ENCODE measurements at places on chromosomes 4 and X.

- DNase-seq = no peak
Measured at GRCh38 chr4:141807103-141807891, 170.9 kb downstream of the IL15 start.

DNA sequence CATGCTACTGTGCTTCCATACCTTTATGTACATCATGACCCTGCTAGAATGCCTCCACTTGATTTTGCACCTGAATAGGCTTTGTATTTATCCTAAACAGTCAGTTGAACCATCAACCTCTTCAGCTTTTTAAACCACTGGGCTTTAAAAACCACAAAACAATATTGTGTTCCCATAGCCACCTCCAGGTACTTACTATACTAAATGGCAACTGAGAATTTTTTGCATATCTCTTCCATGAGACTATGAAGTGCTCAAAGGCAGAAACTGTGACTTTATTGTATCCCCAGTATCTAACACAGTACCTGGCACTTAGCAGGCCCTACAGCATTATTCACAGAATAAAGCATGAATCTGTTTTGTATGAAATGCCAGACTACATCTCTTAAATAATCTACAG lies 39.7 kb downstream of the ANAPC10 start:
- DNase-seq = no peak

DNA sequence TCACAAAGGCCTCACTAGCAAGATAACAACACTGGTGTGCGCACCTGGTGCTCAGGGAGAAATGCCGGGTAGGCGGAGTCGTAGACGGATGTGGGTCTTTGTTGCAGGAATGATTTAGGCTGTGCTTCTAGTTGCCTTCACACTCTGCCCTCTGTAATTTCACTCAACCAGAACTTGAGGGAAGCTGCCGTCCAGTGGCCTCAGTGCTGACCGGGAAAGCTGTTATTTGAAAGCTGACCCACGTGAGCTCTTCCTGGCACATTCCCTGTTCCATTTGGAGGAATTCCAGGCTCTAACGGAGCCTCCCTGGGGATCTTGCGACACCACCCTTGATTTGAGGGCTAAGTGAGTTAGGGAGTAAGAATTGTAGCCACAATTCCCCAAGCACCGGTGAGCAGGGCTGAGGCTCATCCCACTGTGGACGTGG lies 15.9 kb downstream of the SH3TC1 start:
- DNase-seq = no peak

- DNase-seq = no peak
Measured at GRCh38 chr4:163161536-163162205, 5.0 kb downstream of the NAF1 start.

DNA sequence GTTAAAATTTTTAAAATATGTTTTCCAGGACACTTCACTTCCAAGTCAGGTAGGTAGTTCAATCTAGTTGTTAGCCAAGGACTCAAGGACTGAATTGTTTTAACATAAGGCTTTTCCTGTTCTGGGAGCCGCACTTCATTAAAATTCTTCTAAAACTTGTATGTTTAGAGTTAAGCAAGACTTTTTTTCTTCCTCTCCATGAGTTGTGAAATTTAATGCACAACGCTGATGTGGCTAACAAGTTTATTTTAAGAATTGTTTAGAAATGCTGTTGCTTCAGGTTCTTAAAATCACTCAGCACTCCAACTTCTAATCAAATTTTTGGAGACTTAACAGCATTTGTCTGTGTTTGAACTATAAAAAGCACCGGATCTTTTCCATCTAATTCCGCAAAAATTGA lies 49.7 kb downstream of the XIAP start:
- no peak for DNase-seq

- DNase-seq = no peak
Measured at GRCh38 chr4:40828661-40829060, 78.9 kb downstream of the NSUN7 start.

DNA sequence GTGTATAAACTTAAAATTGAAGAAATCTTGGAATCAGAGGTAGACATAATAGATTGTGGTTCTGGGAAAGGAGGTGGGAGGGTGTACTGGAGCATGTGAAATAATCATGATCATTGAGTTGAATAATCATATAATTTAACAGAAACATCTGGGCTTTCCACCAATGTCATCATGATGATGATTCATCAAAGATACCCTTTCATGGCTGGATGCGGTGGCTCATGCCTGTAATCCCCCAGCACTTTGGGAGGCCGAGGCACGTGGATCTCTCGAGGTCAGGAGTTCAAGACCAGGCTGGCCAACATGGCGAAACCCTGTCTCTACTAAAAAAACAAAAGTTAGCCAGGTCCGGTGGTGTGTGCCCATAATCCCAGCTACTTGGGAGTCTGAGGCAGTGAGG lies 6.7 kb upstream of the RUFY3 start:
- no peak for DNase-seq

DNA sequence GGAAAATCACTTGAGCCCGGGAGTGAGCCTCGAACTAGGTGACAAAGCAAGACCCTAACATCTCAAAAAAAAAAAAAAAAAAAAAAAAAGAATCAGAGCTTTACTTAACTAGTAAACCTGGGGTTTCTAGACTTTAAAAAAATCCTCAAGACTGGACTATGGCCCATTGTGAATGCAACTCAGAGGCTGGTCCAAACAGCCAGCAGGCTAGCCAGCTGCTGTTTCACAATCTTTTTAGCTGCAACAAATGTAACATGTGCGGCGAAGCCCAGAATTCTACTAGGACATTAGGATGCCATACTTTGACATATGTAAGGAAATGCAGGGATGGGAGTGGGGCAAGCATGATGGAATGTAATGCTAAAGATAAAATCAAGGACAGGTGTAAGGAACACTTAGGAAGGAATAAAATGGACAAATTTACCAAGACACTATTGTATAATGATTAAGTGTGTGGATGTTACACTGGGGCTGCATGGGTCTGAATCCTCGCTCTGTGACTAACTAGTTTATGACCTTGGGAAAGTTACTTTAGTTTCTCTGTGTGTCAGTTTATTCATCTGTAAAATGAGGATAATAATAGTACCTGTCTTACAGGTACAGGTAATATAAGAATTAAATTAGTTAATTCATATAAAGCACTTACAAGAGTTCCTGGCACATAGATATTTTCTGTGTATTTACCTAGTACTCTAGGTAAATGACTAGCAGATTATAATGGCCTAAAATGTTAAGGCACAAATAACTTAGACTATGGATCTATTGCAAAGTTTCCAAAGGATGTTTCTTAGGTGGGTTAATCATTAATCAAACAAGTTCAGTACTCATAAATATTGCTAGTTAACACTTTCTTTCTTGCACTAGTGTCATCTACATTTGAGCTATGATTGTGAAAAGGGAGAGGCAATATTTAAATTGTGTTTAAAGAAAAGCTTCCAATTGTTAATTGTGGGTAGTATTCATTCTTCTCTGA lies 49.5 kb downstream of the HELQ start:
- no peak for DNase-seq

DNA sequence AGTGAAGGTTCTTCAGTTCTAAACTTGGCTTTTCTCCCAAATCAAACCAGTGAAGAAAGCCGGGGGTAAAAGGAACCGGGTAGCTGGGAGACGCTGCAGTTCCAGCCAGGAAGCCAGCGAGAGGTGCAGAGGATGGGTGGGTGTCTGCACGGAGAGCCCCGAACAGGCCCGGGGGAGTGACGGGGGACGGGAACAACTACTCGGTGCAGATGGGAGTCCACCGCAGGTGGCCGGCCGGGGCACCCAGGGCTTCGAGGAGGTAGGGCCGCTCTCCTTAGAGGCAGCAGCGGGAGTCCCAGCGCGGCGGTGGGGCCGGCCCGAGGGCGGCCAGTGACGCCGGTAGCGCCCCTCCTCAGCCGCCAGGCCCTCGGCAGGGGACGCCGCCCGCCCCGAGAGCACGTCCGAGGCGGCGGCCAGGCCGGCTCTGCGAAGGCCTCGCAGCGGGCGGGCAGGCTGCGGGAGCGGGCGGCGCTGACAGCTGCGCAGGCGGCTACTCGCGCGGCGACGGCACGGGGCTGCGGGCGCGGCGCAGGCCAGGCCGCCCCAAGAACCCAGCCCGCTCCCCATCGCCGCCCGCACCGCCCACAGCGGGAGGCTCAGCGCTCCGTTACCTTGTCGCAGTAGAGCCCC lies 449 bp downstream of the FBXL5 start:
- peak; percentile 80 for DNase-seq

- DNase-seq = no peak
Measured at GRCh38 chr4:17583941-17584340, 6.9 kb downstream of the LAP3 start.

- DNase-seq = no peak
Measured at GRCh38 chr4:18388039-18388438, 366.5 kb upstream of the LCORL start.

GRCh38 chr4:1567519-1567807 lies 116.7 kb downstream of the FAM53A start:
- no peak for DNase-seq

DNA sequence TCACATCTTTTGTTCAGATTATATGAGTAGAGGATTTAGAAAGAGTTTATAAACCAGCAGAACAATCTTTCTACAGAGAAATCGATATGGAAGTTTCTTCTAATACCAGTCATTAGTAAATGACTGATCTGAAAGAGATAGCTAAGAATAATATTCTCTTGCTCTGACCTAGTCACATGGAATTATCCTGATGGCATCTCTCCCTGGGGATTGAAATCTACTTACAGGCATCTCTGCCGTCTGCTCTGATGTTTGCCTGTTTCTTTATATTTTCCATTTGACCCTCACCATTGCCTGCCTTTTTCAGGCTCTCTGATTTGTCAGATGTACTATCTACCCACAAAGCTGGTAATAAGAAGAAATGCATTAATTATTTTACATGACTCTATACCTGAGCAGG lies 1157.3 kb downstream of the PCDH7 start:
- no peak for DNase-seq

- no peak for DNase-seq
Measured at GRCh38 chr4:119110121-119110520, 25.5 kb upstream of the MYOZ2 start.

DNA sequence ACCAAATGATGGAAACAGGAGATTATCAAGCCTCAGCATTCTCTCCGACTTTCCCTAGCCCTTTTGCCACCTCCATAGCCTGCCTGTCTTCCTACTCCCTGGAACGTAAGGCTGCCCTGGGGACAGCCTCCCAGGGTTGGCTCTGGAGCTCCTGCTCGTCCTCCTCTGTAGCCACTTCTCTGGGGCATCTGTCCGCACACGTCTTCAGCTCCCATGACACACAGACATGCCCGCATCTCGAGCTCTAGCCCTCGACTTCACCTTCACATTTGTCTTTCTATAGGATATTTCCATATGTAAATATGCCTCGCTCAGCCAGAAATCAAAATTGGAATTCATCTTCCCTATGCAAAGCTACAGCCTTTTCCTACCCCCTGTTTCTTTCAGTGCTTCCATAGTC lies 67.7 kb downstream of the TSC22D3 start:
- peak; percentile 39 for DNase-seq

- DNase-seq = no peak
Measured at GRCh38 chr4:3765271-3766035, 732 bp upstream of the ADRA2C start.

Measured in suprapubic skin (tissue), 4 donors.